ENCODE measurements at places on chromosomes 5 and 9. TPM values are rescaled to one million over a fixed set of nuclear protein-coding genes. Genes with fewer than 3 reads are reported as not detected.

HSPA5 gene
- total RNA-seq, result 137 TPM

TAS2R1 gene
- not detected for total RNA-seq

DEPDC1B gene
- total RNA-seq, result 7.2 TPM

IFNK gene
- total RNA-seq, result not detected

PCDHGA1 gene
- 0.65 TPM for total RNA-seq

JADE2 gene
- total RNA-seq, result 31.4 TPM

OR1J1 gene
- not detected for total RNA-seq

SPINK6 gene
- not detected for total RNA-seq

IFNA2 gene
- total RNA-seq, result not detected

KIF20A gene
- 61.7 TPM for total RNA-seq

BARHL1 gene
- total RNA-seq, result not detected

OTP gene
- total RNA-seq, result not detected

Data from vein endothelial cell (primary cell).